ENCODE measurements at places on chromosomes 1 and 21.
A peak's percentile ranks its signal among the peaks of the same experiment; 100 is the strongest.

DNA sequence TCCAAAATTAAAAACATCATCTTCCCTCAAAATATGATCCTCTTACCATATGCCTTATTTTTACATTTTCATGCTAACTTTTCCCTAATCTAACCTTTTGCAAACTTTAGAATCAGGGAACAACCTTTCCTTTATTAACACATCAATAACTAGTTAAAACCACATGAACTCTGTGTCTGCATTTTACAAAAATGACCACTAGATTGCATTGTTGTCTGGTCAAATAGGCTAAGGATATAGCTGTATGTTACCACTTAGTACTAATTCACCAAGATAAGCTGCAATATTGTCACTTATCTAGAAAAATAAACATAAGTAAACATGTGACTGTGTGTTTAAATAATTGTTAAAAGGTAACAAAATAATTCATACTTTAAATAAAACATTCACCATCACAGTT lies 82.3 kb downstream of the DENND1B start:
- H3K27ac ChIP-seq: no peak overlapping the region
- no peaks in the 10 kb centered on the region for H3K36me3 ChIP-seq
- H3K4me1 ChIP-seq: no peaks in the 10 kb centered on the region
- no peaks in the 10 kb centered on the region for H3K27me3 ChIP-seq
- no peak for DNase-seq

DNA sequence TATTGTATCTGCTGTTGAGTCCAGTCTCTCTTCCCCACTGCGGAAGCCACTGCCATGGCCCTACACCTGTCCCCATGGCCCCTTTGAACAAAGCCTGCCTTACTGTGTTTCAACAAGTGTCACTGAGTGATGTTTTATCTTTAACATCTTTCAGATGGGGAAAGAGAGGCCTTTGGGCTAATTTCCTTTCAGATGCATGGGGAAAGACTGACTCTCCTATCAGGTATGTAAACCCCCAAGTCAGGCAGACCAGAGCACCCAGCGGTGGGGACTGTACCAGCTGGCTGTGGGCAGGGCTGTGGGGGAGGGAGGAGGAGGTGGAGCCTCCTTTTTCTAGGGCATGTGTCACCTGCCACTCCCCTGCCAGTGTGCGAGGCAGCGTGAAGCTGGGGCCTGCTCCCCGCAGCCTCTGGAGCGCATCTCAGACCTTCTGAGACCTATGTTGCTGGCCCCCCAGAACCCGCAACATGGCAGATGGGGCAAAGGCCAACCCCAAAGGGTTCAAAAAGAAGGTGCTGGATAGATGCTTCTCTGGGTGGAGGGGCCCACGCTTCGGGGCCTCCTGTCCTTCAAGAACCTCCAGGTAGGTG lies at the start of gene PLA2G2F:
TSS of gene PLA2G2F (plus strand) at position 363 of the 590 bp plus-strand sequence. CDS start at position 468, 105 bp downstream.
- no peaks in the 10 kb centered on the region for H3K4me1 ChIP-seq
- no peak for DNase-seq
- H3K4me3 ChIP-seq: no peak within 1 kb of the TSS
- no peaks in the 10 kb centered on the region for H3K27me3 ChIP-seq

DNA sequence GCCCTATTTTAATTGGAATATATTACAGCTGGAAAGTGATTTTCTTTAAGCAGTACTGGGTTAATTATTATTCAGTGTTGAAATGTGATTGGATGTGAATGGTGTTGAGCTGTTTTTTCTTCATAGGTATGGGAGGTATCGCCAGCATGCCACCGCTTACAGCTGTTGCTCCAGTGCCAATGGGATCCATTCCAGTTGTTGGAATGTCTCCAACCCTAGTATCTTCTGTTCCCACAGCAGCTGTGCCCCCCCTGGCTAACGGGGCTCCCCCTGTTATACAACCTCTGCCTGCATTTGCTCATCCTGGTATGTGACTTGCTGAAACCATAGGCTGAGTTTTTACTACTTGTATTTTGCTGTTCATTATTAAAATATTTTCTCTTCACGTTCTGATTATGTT lies 107.7 kb downstream of the ITSN1 start:
- no peak overlapping the region for H3K4me3 ChIP-seq
- peak overlapping the region; percentile 28 for H3K27ac ChIP-seq
- H3K36me3 ChIP-seq: no peaks in the 10 kb centered on the region
- no peaks in the 10 kb centered on the region for H3K4me1 ChIP-seq

DNA sequence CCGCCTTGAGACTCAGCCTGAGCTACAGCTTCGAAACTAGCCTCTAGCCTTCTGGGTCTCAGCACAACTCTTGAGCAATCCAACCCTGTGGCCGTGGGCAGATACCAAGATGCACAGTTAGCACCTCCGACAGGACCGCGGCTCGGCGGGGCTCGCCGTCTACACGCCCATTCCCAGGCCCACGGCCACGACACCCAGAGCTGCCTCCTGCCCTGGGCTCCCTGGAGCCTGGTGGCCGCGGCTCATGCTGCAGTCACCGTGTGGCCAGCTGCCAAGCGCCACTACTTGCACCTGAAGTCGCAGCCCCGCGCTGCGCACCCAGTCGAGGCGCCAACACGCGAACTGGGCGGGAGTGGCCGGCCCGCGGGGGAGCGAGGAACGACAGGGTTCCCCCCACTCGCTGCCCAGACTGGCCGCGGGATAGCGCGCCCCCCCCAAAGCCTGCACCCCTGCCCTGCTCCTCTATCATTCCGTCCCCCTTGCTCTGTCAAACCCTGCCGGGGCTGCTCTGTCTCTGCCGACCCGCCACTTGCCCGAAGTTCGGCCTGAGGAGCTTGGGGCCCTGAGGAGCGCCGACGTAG lies 729 bp upstream of the CDCA8 start:
- peak overlapping the region; percentile 81 for H3K27ac ChIP-seq

- H3K4me1 ChIP-seq: no peaks in the 10 kb centered on the region
- no peak for DNase-seq
- no peak overlapping the region for H3K27ac ChIP-seq
- no peak overlapping the region for H3K4me3 ChIP-seq
- H3K27me3 ChIP-seq: no peaks in the 10 kb centered on the region
Observed at GRCh38 chr1:159311679-159312078, 9.5 kb downstream of the FCER1A start.

DNA sequence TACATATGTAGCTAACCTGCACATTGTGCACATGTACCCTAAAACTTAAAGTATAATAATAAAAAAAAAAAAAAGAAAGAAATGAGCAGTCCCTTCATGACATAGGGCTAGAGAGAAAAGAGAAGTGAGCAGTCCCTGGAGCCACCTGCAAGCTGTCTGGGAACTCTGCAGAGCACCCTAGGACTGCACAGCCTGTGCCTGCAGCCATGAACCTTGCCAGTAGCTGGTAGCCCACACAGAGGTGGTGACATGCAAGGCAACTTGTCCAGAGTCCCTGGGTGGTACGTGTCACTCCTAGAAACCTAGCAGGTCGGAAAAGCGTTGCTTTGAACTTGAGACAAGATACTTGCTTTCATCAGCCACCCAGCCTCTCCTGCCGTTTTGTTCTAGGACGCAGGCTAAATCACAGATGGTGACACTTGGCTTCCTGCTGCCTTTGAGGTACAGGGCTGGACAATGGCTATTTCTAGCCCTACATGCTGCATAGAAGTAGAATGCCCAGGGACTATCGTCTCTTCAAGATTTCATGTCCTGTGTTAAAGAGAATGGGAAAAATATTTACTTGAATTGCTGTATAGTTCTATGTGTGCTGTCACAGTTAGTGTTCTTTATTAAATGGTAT lies 260.9 kb downstream of the LTN1 start:
- no peak for DNase-seq
- H3K4me3 ChIP-seq: no peak overlapping the region
- H3K36me3 ChIP-seq: no peaks in the 10 kb centered on the region
- H3K4me1 ChIP-seq: no peaks in the 10 kb centered on the region
